ENCODE measurements at places on chromosomes 11 and 22. TPM values are rescaled to one million over a fixed set of nuclear protein-coding genes. Genes with fewer than 3 reads are reported as not detected.

- no peak for DNase-seq
These were observed 940 bp downstream of the IL18 start for GRCh38 chr11:112162761-112163546.

DNA sequence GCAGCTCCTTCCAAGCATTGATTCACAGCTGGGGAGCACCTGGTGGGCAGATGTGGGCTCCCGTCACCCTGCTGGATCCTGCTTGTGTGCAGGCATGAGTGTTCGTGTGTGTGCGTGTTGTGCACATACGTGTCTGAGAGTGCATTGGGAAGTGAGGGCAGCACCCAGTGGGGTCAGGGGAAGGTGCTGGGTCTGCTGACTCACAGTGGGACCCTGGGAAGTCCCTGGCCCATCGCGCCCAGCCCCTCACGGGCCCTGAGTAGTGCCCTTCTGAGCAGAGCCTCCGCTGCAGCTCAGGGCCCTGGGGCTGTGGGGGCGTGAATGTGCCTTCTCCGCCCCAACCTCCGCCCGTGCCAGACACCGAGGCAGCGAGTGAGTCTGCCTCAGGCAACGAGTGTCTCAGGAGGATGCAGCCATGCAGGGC lies 36.8 kb downstream of the WNT11 start:
- DNase-seq: no peak

- no peak for DNase-seq
These were observed 1.7 kb upstream of the CALCA start for GRCh38 chr11:14973621-14974514.

DNA sequence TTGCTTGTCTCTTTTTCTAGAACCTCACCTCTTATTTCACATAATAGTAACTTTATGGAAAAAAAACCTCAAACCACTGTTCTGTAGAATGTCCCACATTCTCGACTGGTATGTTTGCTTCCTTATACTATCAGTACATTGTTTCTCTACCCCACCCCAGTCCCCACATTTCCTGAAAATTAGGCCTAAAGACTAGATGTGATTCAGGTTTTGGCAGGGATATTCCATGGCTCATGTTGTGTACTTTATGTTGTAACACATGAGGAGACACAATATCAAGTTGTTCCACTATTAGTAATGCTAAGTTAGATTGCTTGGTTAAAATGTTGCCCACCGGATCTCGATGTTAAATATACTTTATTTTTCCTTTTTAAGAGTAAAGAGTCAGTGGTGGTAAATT lies 34.7 kb downstream of the DDIAS start:
- no peak for DNase-seq

DNA sequence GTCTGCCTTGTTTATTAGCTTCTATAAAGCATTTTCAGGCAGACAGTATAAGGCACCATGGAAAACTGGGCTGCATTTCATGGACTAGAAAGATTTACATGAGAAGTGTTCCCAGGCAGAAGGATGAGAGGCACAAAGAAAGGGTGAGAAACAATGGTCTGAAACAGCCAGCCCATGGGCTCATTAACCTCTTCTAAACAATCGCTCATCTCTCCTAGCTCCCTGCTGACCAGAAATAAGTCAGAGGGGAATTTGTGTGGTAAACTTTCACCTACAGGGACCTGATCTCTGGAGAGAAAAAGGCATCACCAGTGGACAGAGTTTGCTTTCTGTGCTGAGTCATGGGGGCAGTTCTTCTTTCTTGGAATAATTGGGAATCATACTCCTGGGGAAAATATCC lies 51.8 kb upstream of the KIRREL3 start:
- no peak for DNase-seq

DNA sequence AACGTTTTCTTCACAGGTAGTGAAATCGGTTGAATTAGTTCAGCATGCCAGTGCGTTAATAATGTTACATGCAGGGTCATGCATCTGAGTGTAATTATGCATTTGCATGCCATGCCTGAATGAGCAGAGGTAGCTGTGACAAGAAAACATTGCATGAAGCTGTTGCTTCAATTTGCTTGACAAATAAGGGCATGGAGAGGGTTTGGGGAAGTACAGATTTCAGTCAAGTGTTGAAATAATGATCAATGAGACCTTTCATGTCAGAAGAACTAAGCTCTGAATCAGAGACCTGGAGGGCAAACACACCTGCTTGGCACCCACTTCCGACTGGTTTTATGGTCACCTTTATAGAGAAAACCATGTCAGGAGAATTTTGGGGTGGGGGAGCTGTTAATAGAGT lies 221.4 kb downstream of the DBX1 start:
- DNase-seq: no peak

GRCh38 chr22:36546092-36546804 lies 17.3 kb upstream of the EIF3D start:
- DNase-seq: peak; percentile 24

GRCh38 chr22:20509344-20510047 lies 2.1 kb downstream of the MED15 start:
- DNase-seq: peak; percentile 58

- no peak for DNase-seq
These were observed 60.9 kb downstream of the SMIM38 start for GRCh38 chr11:69216647-69217051.

- peak; percentile 6 for DNase-seq
These were observed 100.2 kb upstream of the GAL start for GRCh38 chr11:68584097-68584496.

DNA sequence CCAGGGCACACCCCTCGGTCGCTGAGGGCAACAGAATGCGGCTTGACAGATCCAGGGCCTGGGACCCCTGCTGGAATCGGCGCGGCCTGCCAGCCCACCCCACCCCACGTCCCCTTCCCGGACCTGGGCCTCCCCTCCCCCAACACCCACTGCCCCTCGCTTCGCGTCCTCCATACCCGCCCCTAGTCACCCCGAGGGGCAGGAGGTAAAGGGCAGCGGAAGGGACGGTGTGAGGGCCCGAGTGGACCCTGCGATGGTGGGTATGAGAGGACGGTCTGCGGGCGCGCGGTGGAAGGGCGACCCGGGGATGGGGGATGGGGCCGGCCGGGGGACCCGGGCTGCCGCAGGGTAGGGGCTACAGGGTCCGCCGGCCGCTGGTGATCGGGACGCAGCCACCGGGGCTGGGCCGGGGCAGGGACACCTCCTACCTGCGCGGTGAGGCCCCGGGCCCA lies 311 bp downstream of the APBB1 start:
- no peak for DNase-seq

- no peak for DNase-seq
These were observed 591.8 kb upstream of the KIRREL3 start for GRCh38 chr11:127592371-127592770.

DNA sequence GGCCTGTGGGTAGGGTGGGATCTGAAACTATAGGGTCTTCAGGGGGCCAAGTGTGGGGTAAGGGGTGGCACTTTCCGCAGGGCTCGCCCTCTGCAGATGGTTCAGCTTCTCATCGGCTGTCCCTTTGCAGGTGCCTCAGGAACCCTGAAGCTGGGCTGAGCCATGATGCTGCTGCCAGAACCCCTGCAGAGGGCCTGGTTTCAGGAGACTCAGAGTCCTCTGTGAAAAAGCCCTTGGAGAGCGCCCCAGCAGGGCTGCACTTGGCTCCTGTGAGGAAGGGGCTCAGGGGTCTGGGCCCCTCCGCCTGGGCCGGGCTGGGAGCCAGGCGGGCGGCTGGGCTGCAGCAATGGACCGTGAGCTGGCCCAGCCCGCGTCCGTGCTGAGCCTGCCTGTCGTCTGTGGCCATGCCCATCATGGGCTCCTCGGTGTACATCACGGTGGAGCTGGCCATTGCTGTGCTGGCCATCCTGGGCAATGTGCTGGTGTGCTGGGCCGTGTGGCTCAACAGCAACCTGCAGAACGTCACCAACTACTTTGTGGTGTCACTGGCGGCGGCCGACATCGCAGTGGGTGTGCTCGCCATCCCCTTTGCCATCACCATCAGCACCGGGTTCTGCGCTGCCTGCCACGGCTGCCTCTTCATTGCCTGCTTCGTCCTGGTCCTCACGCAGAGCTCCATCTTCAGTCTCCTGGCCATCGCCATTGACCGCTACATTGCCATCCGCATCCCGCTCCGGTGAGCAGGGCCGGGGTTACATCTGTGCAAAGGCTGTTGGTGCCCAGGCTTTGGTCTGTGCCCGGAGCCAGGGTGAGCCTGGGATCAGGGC lies 5.8 kb downstream of the ADORA2A start:
- DNase-seq: no peak

DNA sequence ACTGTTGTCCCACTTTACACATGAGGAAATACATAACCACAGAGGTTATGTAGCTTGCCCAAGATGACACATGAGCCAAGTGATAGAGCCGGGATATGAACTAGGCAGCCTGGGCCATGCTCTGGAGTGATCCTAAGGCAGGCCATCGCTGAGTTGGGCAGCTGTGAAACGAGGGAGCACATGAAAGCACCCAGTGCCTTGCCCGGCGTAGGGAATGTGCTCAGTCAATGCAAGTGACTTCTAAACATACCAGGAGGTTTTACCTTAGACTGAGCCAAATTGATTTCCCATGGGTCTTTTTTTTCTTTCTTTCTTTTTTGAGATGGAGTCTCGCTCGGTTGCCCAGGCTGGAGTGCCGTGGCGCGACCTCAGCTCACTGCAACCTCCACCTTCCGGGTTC lies 10.5 kb downstream of the GRIK4 start:
- DNase-seq: no peak

GRCh38 chr22:35912658-35913057 lies 116.0 kb downstream of the RBFOX2 start:
- DNase-seq: no peak

DNA sequence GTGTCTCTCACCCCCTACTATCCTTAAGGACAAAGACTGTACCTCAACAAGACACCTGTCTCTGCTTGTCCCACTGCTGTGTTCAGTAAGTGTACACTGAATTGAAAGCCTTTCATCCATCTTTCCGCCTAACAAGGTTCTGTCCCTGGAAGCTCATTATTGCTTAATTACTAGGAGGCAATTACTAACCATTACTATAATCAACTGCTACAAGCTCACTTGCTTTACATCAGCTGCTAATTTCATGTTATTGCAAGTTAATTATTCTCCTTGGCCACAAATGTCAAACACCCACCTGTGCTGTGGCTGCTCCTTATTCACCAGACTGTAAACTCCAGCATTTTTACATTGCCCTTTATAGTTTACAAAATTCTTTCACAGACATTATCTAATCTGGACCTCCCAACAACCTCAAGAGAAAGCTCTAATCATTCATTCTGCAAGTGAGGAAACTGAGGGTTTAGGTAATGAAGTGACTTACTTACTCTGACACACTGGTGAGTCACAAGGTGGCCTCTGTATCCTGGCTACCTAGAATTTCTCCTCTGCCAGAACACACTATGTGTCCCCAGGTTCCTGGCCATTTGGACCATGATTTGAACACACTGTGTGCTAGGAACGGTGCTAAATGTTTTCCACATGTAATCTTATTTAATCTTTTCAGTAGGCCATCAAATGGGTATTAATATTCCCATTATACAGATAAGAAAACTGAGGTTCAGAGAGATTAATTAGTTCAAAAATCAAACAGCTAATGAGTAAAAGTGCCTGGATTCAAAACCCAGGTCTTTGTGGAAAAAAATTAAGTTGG lies 66.7 kb downstream of the RAB30 start:
- no peak for DNase-seq

- DNase-seq: no peak
These were observed 161.8 kb downstream of the KIRREL3 start for GRCh38 chr11:126838779-126839178.

- DNase-seq: no peak
These were observed 11.3 kb downstream of the DERL3 start for GRCh38 chr22:23827351-23827995.

GRCh38 chr11:96470521-96470920 lies 80.7 kb downstream of the JRKL start:
- DNase-seq: no peak

GRCh38 chr11:113446112-113446511 lies 29.1 kb downstream of the DRD2 start:
- no peak for DNase-seq

DNA sequence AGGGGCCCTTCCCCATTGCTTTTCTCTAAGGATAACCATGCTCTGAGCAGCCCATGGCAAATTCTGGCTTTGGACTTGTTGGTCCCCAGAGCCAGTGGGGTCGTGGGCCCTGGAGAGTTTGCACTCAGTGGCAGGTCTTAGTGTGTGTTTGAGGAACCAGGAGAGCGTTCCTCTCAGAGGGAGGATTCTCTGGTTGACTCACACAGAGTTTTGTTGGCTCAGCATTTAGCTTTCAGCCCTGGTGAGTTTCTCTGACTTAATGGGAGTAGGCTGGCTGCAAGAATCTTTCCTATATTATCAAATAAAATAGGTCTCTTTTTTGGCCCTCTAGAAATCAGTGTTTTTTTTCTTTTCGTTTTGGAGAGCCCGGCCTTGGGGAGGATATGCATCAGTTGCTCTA lies 20.9 kb downstream of the ST14 start:
- no peak for DNase-seq

DNA sequence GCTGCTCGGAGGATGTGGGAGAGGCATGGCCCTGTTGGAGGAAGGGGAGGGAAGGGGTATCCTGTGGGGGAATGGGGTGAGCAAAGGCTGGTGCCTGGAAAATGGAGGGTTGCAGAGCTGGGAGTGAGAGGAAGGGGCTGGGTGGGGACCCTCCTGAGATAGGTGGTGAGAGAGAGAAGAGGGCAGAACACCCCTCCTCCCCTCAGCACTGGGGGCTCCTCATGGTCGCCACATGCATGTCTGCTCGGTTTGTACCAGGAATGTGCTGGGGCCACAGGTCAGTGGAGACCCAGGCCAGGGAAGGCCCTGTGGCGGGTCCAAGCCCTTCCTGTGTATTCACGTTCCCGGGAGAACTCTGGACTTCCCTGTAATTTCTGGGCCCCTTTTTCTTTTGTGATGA lies 27.8 kb upstream of the ACR start:
- no peak for DNase-seq

Gene BLID
- not detected for polyA plus RNA-seq

Gene SLC22A8
- not detected for polyA plus RNA-seq

Gene TYR
- 0.26 TPM for polyA plus RNA-seq

Gene SLC6A5
- not detected for polyA plus RNA-seq

Gene SCN3B
- 45.1 TPM for polyA plus RNA-seq

Gene PGM2L1
- 4.6 TPM for polyA plus RNA-seq

Gene HTR3B
- polyA plus RNA-seq: 0.09 TPM

Gene NLRP6
- not detected for polyA plus RNA-seq

Gene DSCAML1
- 0.63 TPM for polyA plus RNA-seq

Gene CALCB
- polyA plus RNA-seq: not detected

Gene KCNJ4
- 1.6 TPM for polyA plus RNA-seq

Gene IL17REL
- polyA plus RNA-seq: not detected

All from hindlimb muscle (tissue), 1 donor.